ENCODE measurements at places on chromosomes 11 and 22.

- ATAC-seq: no peak
Observed at GRCh38 chr11:76735841-76736240, 47.3 kb upstream of the TSKU start.

GRCh38 chr11:69280994-69281393 lies 13.0 kb upstream of the MYEOV start:
- no peak for ATAC-seq

GRCh38 chr22:46162285-46162684 lies 12.0 kb downstream of the PPARA start:
- ATAC-seq: no peak

- ATAC-seq: no peak
Observed at GRCh38 chr11:46520971-46521745, 72.7 kb downstream of the AMBRA1 start.

GRCh38 chr22:44592824-44593148 lies 94.8 kb upstream of the RTL6 start:
- ATAC-seq: no peak

DNA sequence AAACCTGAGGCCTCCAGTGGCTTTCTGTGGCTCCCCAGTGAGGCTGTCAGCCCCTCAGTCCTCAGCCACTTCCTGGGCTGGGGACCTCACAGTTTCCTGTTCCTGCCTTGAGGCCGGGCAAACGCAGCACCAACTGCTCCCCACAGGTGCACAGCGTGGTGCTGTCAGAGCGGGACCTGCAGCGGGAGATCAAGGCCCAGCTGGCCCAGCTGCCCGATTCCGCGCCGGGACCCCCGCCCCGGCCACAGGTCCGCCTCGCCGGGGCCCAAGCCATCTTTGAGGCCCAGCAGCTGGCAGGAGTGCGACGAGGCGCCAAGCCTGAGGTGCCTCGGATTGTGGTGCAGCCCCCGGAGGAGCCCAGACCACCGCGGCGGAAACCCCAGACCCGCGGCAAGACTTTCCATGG lies 5.4 kb downstream of the TBC1D10C start:
- peak; percentile 77 for ATAC-seq

DNA sequence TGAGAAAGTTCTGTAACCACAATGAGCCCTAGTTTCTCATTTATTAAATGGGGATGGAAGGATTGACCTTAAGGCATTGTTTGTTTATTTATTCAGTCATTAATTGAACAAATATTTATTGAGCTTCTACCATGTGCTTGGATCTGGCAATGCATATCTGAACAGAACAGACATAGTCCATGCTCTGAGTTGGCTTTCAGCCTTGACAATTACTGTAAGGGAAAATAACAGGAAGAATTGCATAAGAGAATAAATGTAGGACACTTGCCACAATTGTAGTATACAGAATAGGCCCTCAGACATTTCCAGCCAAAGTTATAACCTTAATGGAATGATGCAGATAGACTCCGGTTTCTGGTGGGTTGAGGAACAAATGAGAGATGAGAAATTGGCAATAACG lies 160.5 kb upstream of the TTC12 start:
- no peak for ATAC-seq

DNA sequence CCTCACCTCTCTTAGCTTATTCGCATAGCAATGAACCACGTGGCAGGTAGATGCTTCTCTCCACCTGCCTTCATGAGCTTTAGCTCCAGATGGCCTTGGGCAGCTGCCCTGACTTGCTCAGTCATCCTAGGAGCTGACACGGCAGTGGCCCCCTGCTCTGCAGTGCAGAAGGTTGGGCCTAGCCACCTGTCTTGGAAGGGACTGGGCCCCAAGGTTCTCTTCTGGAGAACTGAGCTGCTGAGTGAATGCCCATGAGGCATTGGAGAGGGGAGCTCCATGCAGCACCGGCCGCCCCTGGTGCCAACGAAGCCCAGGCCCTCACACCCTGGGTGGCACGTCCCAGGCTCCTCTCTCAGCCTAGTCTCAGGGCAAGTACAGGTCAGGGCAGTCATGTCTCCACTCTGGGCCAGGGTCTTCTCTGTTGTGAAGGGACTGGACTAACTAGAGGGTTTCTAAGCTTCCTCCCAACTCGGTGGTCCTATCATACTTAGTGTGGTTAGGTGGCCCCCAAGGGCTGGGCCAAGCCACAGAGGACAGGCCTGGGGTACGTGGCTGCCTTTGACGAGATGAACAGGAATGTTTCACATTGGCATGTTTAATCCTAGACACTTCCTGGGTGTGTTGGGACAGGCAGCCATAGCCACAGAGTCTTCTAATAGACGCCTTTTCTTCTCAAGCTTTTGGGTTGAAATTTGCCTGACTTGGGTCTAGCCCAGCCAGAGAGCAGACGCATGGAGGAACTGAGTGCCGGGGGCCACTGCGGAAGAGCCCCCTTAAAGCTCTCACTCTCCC lies 47.9 kb downstream of the ALX4 start:
- no peak for ATAC-seq

- no peak for ATAC-seq
Observed at GRCh38 chr11:17531636-17532113, 12.5 kb downstream of the USH1C start.

GRCh38 chr22:30289141-30289979 lies at the start of gene CASTOR1:
Gene CASTOR1 (minus strand): TSS chr22:30289505. CDS start chr22:30289497, 8 bp downstream.
- peak; percentile 91 for ATAC-seq

- ATAC-seq: no peak
Observed at GRCh38 chr11:637593-638521, 788 bp downstream of the DRD4 start.

GRCh38 chr11:59801981-59802638 lies 8.5 kb downstream of the MRPL16 start:
- ATAC-seq: no peak

DNA sequence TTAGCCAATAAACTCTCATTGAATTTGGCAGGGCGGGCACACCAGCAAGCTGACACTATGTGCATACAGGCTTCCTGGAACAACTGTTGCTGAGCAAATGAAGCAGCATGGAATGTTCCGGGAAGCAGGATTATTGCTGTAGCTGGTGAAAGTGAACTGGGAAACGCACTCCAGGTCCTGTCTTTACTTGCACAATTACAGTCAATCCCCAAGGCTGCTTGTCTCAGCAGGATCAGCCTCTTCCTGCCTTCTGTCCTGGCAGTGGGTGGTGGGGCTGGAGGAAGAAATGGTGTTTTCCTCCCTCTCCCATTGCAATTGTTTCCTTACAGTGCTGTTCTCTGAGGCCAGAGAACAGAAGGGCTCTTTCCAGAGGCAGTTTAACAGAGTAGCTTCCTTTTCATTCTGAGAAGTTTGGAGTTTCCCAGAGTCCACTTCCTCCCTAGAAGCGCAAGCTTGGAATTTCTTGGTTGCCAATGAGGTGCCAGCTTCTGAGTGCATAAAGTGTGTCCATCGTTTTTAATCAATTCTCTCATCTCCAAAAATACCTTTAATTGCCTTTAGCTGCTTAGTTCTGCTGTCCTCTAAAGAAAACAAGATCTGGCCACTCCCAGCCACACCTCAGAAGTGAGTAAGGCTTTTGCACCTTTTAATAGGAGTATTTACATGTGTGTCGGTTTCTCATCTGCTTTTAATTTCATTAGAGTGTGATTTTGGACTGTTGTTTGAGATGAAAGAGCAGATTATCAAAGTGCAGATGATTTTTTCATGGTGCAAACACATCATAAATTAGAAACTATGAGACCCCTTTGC lies 19.9 kb downstream of the CD44 start:
- ATAC-seq: no peak

- no peak for ATAC-seq
Observed at GRCh38 chr11:16891165-16891564, 123.0 kb downstream of the PLEKHA7 start.

- no peak for ATAC-seq
Observed at GRCh38 chr11:45535033-45535432, 130.4 kb downstream of the CHST1 start.

DNA sequence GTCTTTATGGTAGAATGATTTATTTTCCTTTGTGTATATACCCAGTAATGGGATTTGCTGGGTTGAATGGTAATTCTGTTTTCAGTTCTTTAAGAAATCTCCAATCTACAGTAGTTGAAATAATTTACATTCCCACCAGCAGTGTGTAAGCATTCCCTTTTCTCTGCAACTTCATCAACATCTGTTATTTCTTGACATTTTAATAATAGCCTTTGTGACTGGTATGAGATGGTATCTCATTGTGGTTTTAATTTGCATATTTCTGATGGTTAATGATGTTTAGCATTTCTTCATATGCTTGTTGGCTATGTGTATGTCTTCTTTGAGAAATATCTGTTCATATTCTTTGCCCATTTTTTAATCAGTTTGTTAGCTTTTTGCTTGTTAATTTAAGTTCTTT lies 901.2 kb downstream of the METTL15 start:
- no peak for ATAC-seq

- ATAC-seq: no peak
Observed at GRCh38 chr11:76768909-76769560, 14.1 kb upstream of the TSKU start.

GRCh38 chr22:21076912-21077625 lies 31.3 kb downstream of the LRRC74B start:
- no peak for ATAC-seq

GRCh38 chr11:12182676-12183541 lies 72.5 kb downstream of the MICAL2 start:
- ATAC-seq: no peak

DNA sequence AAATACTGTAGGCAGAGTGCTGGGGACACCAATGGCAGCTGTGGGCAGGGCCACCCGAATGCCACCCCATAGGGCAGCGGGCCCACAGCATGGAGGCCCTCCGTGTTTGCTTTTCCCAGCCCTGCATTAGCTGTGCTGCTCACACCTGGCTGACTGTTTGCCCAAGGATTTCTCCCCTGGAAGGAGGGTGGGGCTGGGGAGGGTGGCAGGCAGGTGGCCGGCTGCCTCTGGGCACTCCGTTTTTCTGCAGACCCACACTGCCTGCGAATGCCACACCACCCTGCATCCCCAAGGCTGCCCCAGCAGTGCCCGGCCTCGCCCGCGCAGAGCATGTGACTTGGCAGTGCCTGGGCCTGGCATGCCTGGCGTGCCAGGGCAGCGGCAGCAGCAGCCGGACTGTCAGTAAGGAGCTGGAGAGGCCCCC lies 19.6 kb downstream of the DAGLA start:
- no peak for ATAC-seq

GRCh38 chr22:50531962-50532674 lies 2.3 kb upstream of the TYMP start:
- ATAC-seq: no peak

GRCh38 chr11:129021295-129021694 lies 78.6 kb upstream of the TP53AIP1 start:
- no peak for ATAC-seq

DNA sequence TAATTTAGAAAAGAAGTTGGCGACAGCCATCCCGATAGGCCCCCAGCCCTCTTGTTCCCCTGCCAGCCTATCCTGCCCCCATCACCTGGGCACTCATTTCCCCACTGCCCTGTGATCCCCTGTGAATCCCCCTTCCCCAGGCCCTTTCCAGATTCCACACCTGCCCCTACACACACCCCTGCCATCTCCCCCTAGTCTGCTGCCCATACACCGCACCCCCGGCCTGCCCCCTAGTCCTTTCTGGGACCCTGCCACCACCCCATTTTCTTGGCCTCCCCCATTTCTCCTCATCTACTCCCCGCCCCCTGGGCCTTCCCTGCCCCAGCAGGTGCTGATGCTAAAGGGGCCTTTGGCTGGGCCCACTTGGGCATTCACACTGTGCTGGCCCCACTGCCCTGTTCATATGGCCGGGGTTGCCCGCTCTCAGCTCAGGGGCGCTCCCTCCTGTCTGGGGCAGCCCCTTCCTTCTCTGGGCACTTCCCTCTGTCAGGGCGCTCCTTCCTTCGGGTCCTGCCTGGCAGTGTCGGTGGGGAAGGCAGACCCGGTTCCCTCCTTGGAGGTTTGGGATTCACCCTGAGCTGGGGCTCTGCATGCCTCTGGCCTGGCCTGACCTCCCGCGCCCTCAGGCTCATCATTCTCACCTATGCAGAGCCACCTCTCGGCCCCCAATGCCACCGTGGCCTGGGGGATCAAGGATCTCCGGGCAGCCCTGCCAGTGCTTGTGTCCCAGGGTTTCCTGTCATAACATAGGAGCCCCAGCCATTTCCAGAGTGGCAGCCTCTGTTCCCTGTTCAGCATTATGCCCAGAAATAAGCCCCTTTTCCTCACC lies 108.2 kb downstream of the BCR start:
- no peak for ATAC-seq

- ATAC-seq: no peak
Observed at GRCh38 chr11:101336155-101336554, 206.5 kb upstream of the PGR start.
